ENCODE measurements at places on chromosomes 4 and X.

DNA sequence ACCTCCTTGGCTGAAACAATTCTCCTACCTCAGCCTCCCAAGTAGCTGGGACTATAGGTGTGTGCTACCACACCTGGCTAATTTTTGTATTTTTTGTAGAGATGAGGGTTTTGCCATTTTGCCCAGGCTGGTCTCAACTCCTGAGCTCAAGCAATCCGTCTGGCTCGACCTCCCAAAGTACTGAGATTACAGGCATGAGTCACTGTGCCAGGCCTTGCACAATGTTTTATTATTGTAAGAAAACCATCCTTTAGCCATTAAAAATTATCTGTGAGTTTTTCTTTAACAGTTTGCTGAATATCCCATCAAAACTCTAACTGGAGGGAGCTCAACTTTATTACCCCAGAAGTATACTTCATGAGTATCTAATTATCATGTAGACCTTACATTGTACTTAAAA lies 900.3 kb downstream of the PCDH7 start:
- DNase-seq, result no peak

DNA sequence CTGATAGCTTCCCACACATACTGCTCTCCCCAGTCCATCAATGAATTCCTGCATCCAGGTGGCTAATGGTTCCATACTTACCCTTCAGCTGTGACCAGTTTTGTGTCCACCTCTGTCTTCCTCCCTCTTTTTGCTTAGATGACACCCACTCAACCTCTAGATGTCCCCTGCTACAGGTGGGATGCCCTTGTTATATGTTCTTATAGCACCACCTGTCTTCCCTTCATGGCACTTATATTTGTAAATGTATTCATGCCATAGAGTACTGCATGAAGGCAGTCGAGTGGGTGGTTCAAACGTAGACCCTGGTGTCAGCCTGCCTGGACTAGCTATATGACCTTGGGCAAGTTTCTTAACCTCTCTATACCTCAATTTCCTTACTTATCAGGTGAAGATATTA lies 6.5 kb upstream of the USP46 start:
- peak; percentile 49 for DNase-seq

DNA sequence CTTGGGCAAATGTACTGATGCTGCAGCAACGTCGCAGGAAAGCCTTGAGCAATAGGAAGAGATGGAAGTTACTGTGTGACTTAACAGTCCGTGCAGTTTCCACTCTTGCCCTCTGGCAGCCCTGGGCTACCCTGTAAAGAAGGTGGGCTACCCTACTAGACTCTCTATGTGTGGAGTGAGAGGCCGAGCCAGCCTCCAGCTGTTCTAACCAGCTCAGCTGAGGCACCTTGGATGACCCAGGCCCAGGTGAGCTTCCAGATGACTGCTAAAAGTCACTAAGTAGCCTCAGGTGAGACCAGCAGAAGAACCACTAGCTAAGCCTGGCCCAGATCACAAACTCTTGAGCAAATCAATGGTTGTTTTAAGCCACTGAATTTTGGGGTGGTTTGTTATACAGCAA lies 34.9 kb upstream of the PPP2R2C start:
- no peak for DNase-seq

- DNase-seq, result no peak
Observed at GRCh38 chr4:53732661-53733060, 141.4 kb upstream of the LNX1 start.

DNA sequence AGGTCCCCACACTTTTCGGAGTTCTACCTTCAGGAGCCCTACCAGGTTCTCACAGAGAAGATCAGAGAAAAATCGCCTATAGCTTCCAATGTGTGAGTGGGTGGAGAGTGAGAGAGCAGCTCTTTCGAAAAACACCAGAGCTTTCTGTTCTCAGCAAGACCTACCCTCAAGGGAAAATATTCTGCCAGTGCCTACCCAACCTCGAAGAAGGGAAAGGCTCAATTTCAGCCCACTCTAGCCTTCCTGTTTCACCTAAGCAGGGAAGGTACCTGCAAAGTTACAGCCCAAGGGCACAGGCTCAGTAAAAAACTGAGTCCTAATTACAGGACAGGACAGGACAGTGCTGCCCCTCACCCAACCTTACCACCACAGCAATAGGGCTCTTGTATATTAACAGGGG lies 104.0 kb upstream of the WDR17 start:
- DNase-seq, result no peak

DNA sequence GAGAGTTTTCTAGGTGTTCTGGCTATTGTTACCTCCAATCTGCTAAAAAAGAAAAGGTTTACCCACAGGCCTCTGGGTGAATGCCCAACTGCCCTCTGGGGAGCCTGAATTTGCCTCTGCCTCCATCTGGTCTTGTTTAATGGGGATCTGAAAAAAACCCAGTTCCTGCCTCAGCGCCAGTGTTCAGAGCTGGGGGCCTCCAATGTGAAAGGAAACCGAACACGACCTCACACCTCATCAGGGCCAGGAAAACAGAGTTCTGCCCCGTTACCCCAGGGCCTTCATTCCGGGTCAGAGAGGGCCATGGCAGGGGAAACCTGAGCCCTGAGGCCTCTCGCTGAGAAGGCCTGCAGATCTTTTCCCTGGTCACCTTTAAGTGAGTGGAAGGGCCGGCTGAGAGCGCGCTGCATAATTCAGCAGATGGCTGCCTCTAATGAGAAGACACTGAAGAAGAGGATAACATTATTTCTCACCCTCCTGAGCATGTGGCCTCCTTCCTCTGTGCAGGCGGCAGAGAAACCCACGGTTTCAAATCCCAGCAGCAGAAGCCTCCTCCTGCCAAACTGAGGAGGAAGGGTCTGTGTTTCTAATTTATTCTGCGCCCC lies 6.8 kb downstream of the SEPTIN6 start:
- no peak for DNase-seq

DNA sequence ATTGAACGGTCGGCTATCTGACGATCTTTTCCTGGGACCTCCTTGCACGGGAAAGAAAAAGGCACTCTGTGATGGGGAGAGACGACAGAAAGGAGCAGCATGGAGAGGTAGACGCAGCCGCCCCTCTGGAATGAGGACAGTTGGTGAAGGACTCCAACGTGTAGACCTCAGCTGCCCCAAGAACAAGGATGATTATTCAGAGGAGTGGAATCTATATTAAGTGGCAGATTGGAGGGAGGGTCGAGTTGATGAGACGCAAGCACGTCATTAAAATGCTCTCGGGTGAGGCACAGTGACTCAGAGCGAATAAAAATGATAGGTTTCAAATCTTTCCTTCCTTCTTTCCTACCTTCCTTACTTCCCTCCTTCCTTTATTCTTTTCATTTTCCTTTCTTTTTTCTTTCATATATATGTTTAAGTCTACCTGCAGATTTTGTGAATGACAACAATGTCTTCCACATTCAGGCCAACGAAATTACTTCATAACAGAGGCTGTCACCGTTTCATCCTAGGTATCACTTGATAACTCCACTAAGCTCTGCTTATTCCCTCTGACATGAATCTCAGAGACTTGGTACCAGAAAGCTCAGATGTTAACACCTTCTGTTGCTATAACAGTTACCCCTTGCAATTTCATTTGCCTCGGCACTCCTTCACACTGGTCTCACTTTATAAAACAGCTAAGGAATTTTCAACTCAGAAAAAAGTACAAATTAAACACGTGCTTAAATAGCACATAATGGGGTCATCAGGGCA lies 110.0 kb upstream of the PPARGC1A start:
- no peak for DNase-seq

DNA sequence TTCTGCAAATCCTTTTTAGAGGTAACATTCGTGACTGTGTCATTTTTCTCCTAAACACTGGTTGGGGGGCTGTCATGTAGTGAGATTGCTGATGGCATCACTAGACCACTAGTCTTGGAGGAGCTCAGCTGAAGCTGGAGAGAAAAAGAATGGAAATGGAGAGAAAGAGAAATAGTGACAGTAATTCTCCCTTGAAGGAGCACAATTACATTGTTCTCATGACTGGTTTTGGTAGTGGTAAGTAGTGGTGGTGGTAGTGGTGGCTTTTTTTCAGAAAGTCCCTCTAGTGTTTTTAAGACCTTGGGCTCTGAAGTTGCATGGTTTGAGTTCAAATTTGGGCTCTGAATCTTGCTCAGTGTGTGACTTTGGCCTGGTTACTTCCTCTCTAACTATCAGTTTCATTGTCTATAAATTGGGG lies 99.8 kb downstream of the LARP7 start:
- DNase-seq, result no peak

DNA sequence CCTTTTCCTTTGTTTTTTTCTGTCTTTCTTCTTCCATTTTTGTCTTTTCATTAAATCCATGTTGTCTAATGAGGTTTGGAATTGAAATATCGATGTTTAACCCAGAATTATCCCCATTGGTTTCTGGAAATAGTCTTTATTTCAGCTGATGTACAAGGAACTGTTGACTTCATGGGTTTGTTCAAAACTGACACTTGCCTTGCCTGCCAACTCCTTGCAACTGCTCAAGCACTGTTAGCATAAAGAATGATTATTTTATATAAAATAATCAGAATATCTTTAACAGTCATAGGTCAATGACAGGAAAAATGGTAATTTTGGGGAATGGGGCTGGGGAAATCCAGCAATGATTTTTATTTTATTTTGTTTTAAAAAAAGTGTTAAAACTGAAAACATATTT lies 359.6 kb upstream of the LCORL start:
- no peak for DNase-seq

DNA sequence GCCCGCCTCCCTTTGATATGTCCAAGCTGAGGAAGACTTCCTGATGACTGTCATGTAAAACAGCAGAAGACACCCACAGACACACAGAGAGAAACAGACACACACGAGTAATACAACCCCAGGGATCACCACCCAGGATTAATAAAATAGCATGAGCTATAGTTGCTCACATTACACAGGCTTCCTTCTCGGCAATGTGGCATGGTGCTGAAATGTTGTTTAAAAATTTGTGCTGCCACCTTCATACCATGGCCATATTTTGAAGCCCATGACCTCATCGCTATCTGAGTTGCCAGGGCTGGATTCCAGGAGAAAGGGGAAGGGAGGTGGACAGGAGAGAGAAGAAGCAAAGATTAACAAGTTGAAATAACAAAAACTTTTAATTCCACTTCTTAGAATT lies 111.7 kb downstream of the SYNPO2 start:
- DNase-seq, result no peak

DNA sequence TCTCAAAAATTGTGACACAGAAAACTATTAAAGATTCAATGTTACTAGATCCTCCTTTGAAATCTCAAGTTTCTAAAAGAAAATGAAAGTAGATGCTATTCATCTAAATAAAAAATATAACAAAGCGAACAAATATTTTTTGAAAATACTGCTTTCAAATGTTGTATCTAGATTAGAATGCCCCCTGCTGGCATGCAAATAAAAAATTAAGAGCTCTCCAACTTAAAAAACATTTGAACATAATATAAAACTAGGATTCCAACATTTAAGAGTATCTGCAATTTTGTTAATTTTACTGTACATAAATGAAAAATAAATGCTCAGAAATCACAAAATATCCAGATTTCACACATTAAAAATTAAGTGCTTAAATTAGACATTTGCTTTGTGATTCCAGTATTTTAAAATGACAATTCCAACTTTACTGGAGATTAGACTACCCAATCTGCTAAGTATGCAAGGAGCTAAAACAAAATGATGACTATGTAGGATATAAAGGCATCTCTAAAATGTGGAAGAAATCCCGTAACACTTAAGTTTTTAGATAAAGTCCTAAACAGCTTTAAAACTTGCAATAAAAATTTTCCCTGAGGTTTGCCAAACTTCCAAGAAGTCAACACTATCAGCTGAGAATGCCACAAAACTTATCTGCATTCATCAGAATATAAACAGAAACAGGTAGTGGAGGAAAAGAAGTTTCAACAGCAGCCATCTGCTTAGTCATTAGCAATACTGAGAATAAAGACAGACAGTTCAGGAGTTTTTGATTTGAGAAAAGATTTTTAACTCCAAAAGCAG lies 32.7 kb downstream of the DHX15 start:
- peak; percentile 53 for DNase-seq

DNA sequence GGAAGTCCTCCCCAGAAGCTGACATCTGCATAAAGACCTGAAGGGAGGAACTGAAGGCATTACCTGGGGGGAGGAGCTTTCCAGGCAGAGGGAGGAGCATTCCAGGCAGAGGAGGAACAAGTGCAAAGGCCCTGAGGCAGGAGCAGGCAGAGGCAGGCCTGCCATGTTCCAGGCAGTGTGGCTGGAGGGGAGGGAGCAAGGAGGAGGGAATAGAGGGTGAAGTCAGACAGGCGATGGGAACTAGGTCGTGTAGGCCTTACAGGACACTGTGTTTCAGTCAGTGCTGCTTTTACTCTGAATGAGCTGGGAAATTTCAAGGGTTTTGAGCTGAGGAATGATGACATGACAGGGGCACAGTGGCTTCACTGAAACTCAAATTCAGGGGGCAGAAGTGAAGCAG lies 292.7 kb downstream of the BCOR start:
- DNase-seq, result no peak

DNA sequence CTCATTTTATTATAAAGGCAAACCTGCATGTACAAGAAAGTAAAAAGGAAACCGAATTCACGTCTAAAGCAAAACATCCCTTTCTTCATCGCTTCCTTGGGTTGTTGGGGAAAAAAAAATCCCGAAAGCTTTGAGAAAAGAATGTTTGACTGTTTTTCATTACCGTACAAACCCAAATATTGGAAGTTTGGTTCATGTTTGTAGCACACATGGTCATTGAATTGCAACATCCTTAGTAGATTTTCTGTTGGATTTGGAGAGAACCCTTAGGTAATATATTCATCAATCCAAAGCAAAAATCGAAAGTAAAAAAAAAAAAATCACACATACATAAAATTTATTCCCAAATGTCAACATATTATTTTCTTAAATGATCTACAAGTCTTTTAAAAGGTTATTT lies 420.3 kb downstream of the MAPK10 start:
- no peak for DNase-seq

DNA sequence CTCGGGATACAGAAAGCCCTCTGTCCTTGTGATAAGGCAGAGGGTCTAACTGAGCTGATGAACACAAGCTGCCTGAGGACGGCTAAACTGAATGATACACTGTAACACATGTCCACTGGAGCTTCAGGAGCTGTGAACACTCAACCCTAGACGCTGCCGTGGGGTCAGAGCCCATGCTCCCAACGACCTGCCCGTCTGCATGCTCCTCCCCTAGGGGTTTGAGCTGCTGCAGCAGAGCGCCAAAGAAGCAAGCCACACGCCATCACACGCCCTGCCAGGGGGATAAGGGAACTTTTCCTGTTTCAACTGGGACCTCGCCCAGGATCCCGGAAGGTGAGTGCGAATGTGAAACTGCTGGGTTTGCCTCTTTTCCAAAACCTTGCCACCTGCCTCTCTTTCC lies 361.8 kb downstream of the FAT4 start:
- DNase-seq, result no peak

GRCh38 chrX:23756165-23756564 lies 13.1 kb upstream of the ACOT9 start:
- peak; percentile 88 for DNase-seq

DNA sequence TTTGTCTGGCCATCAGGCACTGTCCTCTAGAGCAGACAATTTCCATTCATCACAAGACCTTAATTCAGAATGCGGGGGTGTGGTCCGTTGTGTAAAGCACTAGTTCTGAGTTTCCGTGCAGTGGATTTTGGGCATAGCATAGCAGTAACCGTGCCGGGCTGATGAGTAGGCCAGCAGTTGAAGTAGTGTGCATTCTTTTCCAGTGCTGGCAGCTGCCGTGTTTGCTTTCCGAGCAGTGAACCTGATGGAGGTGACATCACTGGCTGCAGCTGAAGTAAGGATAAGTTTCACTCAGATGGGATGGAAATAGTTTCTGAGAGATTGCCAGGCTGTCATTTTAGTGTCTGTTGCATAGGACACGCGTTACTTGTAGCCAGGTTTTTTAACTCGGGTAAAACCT lies 107.0 kb upstream of the STIM2 start:
- DNase-seq, result no peak

Measured in hematopoietic multipotent progenitor cell treated with erythropoietin and hydrocortisone succinate and interleukin-3 and kit ligand, for 8 days (in vitro differentiated cells).